Stimulated activated CD4-positive, alpha-beta T cell treated with anti-CD3 and anti-CD28 coated beads, Interleukin-1b, Interleukin-23, amount 100 ng/mL, for 1 hour (primary cell): ENCODE measurements at places on chromosomes 3 and 15.

- no peak for DNase-seq
Measured at GRCh38 chr3:101989578-101990200, 140.4 kb downstream of the NFKBIZ start.

DNA sequence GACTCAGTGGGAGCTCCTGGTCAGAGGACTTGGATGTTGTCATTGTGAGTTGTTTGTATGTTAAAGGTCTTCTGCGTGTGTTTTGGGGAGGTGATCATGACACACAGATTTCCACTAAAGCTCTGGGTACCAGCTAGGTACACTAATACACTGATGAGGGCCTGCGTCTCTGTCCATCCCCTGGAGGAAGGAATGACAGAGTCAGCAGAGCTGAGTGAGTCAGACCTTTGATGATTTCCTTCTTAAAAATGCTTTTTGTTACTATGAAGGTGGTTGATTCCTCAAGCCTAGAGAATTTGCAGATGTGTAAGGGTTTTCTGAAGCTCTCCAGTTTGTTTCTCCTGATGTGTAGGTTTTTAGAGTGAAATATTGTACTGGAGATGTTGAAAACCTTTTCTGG is 424.1 kb upstream of the TPM1 start:
- no peak for DNase-seq

DNA sequence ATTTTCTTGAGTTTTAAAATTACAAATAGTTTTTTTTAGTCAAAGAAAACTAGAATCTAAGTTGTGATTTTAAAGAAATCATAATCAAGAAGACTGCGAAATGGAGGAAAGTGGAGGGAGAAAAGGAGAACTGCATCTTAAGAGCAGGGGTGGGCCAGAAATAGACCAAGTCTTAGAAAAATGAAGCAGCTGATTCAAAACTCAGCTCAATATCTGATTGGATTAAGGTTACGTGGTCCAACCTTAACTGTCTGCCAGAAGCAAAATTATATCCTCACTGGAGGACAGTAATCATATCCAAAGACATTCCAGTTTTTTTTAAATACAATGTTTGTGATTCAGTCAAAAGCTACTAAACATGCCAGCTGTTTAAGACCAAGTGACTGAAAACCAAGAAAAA is 41.4 kb downstream of the CHSY1 start:
- no peak for DNase-seq

DNA sequence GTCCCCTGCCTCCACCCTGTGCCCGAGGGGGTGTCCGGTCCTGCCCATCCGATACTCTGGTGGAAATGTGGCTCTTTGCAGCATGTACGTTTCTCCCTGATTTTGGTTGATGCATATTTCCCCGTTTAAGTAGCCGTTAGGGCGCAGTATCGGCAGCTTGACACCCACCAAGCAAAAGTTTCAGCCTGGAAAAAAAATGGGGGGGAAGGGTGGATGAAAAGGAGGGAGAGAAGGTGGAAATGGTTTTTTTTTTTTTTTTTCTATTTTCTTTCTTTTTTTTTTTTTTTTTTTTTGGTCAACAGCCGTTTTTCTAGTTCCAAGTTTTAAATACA is 1.3 kb downstream of the RAP2B start:
- no peak for DNase-seq

DNA sequence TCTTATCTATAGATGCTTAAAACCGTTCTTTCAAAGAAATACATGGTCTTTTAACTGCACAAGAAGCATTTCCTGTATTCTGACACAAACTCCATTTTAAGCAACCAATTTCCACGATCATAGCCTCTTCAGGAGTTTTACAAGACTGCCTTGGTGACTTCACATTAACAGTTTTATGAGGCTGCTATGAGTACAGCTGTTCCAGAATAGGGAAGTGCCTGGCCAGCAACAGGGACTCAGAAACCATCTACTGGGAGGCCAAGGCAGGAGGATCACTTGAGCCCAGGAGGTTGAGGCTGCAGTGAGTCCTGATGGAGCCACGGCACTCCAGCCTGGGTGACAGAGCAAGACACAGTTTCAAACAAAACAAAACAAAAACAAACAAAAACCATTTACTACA is 78.4 kb downstream of the B3GNT5 start:
- DNase-seq = no peak
